ENCODE measurements at places on chromosomes 11 and 22. TPM values are rescaled to one million over a fixed set of nuclear protein-coding genes. Genes with fewer than 3 reads are reported as not detected.
A peak's percentile ranks its signal among the peaks of the same experiment; 100 is the strongest.

GRCh38 chr22:46076651-46077339 lies 73.5 kb upstream of the PPARA start:
- DNase-seq = peak; percentile 69

GRCh38 chr11:88402784-88403183 lies 65.2 kb upstream of the CTSC start:
- no peak for DNase-seq

DNA sequence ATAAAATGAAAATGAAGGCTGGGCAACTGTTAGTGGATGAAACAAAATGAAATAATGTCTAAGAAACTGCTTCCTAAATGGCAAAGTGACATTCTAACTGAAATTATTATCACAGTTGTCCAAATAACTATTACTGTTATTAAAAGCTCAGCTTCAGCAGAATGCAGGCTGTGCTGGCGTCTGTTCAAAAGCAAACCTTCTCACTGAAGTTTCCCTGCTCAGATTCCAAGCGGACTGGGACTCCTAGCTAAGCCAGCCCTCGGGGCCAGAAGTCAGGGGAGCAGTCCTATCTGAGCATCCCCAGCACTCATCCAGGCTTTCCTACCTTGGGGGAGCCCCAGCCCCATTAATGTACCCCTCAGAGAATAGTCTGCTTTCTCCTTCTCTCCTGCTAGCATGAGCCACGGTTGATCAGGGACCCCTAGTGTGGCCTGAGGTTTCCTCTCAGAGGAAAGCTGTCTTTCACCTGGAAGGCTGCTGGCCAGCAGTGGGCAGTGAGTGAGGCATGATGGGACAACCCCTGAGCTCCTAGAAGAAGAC lies 1167.3 kb downstream of the TBC1D22A start:
- no peak for DNase-seq

DNA sequence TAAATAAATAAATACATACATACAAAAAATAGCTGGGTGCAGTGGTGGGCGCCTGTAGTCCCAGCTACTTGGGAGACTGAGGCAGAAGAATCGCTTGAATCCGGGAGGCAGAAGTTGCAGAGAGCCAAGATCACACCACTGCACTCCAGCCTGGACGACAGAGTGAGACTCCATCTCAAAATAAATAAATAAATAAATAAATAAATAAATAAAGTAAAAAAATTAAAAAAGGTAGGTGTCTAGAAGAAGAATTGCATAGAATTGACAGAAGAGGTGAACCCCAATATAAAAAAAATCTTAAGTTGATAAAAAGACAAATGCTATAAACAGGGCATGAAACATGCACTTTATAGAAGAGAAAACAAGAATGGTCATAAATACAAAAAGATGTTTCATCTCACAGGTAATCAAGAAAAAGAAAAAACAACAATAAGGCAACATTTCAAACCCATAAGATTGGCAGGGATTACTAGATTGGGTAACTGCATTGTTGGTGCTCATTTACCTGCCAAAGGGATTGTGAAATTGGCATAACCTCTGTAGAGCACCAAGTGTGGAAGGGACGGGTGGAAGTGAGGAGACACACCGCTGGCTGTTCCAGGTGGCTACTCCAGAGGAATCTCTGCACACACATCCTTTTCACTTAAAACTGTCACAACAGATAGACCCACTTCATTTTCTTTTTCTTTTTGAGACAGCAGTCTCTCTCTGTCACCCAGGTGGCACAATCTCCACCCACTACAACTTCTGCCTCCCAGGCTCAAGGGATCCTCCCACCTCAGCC lies 44.7 kb downstream of the NF2 start:
- no peak for DNase-seq

DNA sequence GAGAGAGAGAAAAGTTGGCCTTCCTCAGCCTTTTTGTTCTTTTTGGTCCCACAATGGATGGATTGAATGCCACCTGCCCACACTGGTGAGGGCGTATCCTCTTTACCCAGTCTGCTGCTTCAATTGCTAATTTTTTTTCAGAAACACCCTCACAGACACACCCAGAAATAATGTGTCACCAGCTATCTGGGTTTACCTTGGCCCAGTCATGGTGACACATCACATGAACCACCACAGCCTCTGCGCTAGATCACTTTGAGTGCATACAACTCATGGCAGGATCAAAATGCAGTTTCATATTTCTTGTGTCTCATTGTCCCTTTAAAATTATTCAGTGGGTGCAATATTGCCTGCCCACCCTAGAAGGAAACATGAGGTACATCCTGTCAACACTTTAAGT lies 63.3 kb downstream of the ADAMTS15 start:
- DNase-seq = no peak

- DNase-seq = no peak
These were observed 11.7 kb upstream of the SOX10 start for GRCh38 chr22:37996079-37996478.

DNA sequence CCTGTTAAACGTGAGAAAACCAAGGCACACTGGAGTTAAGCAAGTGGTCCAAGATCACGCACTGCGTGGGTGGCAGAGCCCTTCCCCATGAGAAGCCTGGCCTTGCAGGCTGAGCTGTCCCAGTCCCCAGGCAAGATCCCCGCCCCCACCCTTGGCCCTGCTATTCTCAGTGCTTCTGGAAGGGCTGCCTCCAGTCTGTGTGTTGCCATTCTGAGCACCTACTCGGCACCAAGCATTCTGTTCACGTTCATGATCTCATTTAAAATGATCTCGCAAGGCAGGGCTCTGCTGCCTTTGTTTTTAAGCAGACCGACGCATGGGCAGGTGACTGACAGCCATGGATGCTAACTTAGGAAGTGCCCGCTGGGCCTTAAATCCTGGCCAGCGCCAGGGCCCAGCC lies 62.8 kb downstream of the PHF21B start:
- DNase-seq = no peak

DNA sequence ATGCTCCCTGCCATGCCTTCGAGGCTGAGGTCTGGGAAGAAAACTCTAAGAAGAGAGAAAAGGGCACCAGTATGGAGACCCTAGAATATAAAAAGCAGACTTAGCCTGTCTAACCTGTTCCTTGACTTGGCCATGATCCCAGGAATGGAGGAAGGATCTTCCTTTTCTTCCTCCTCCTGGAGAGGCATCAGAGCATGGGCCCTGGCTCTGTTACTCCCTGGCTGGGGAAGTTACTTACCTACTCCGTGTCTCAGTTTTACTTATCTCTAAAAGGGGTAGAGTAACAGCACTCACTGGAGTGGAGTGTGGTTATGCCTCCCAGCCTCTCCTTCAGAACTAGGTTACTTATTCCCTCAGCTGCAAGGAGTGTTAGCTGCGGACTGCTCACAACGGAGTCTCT lies 55.2 kb upstream of the PHF21A start:
- DNase-seq = no peak

DNA sequence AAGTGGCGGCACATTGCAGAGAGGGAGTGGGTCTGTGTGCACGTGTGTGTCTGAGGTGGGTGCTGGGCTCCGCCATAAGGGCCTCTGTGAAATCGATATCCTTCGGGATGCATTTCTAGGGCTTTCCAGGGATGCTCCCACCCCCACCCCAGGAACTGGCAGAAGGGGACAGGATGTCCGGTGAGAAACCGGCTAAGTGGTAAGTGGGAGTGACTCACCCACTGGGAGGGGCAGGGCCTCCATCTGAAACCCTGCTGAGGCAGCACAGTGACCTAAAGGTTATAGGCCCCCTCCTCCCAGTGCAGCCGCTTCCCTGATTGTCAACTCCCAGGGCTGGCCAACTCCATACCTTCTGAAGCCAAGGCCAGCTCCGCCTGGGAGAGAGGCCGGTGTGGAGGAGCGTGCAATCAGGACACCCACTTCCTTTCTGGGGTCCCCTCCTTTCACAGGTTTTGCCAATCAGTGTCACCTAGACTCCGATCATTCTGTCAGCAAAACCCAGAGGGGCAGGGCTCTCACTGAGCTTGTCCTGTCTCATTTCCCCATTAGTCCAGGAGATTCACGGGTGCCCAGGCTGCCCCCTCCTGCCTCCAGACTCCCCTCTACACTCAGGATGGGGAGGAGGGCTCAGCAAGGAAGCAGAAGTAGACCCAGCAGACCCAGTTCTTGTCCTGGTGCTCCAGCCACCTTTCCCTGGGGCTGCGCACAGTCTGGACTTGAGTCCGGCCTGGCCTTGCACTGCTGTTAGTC lies 44.5 kb downstream of the NECTIN1 start:
- DNase-seq = peak; percentile 63

DNA sequence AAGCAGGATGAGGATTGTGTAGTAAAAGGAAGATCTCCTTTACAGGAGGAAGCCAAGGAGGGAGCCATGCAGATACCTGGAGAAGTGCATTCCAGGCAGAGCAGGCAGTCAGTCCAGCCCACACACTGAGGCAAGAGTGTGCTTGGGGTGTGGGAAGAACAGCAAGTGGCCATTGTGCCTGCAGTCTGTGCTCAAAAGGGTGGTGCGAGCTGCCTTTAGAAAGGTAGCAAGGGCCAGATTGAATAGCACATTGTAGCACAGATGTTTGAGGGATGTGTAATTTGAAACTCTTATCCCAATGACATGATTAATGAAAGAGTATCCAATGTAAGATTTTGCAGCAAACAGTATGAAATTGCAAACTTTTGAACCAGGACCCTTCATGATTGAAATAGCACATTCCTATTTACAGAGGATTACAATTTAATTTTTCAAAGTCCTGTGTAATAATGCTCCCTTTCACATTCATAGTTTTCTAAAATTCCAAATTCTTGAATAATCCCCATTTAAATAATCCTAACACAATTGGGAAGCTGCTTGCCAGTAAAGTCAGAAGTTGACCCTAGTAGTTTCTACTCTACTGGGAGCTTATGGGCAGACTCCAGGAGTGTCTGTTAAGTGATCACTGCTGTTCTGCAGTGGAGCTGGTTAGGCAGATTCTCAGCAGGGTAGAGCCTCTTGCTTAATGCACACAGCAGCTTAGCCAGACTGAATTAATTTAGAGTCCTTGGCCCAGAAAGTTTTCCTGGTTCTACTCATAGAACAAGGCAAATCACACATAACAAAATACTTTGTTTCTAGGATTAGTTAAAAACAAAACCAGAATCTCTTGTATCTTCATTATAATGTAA lies 78.1 kb downstream of the CYB5R2 start:
- DNase-seq = no peak

DNA sequence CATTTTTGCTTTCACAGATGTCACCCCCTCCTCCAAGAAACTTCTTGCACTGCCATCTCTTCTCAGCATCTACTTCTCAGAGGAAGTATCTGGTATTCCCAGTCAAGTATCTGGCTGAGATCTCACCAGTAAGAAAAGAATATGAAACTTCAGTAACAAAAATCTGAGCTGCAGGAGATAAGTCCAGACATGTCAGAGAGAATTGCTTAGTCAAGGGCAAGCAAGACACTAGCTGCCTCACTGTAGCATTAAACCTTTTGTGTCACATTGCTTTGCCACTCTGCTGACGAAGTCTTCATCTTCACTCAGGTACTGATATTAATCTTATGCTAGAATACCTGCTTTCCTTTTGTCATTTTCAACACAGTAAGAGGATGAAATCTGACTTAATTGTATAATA lies 70.6 kb upstream of the ZC3H12C start:
- DNase-seq = no peak

- no peak for DNase-seq
These were observed 32.4 kb downstream of the MCAM start for GRCh38 chr11:119284344-119285157.

GRCh38 chr11:22640862-22641261 lies 15.2 kb upstream of the FANCF start:
- no peak for DNase-seq

DNA sequence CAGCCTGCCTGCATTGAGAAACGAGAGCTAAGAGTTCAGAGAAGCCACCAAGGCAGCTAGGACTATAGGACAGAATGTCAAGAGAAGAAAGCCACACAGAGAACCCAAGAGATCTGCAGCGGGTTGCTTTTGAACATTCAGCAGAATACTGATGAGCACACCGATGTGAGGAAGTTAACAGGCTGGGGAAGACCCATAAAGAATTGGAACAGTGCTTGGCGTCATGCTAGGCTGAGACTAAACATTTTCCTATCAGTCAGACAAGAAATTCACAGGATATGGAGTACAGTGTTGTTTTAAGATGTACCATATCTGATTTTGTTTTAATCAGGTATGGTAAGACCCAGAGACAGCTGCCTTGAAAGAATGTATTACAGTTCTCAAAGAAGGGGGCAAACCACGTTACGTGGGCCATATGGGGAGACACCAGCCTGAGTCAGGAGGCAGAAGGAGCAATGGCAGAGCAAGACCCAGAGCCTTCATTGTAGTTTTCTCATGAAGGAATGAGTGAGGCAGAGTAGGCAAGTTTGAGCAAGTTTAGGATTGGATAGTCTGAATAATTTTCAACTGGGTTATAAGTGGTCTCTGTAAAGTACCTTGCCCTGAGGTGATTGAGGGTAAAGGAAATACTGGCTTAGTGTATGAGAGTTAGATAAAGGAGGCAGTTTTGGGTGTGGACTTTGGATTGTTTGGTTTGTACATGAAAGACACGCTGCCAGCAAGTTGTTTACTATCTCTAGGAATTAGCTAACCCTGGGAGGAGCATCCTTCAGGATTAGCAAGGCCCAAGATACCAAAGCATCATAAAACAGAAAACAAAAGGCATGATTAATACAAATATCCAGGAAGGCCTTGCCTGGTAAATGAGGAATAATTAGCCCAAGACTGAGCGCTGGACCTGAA lies 14.3 kb downstream of the LRRC75B start:
- no peak for DNase-seq

GRCh38 chr11:88482871-88483301 lies 145.3 kb upstream of the CTSC start:
- DNase-seq = no peak

DNA sequence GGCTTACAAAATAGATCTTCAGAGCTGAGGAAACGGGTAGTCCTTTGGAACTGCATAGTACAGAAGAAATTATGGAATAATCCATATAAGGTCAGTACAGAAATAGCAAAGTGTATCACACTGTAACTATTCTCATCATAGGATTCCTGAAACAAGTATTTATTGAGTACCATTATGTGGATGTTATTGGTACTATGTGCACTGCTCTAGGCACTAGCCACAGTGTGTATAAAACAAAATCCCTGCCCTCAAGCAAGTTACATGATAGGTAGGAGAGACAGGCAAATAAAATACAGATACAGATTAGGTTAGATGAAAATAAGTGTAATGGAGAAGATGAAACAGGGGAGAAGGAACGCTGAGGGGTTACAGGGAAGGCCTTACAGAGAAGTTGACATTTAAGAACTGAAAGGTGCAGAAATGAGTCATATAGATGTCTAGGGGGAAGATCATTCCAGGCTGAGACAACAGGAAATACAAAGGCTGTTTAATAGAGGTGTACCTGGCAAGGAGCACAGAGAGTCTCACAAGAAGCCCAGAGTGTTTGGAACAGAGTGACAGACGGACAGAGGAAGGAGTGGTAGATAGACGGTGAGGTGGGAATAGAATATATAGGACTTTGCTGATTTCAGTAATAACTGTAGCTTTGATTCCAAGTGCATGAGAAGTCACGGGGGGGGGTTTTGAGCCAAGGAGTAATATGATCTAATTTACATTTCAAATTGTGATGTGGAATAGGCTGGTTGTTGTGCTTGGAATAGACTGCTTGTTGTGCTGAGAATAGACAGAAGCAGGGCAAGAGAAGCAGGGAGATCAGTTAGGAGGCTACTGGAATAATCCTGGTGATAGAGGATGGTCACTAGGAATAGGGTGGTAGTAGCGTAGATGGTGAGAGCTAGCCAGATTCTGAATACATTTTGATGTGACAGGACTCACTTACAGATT lies 13.7 kb downstream of the RNF141 start:
- no peak for DNase-seq

The GDPD4 gene
- not detected for total RNA-seq

The OR4A16 gene
- total RNA-seq = not detected

The SPA17 gene
- total RNA-seq = 2.6 TPM

The GSTT2B gene
- total RNA-seq = 4.6 TPM

The DDIAS gene
- 0.95 TPM for total RNA-seq

The PAX6 gene
- total RNA-seq = not detected

The TST gene
- 54.6 TPM for total RNA-seq

The GNG3 gene
- not detected for total RNA-seq
